ENCODE measurements at places on chromosomes 6 and 20.

DNA sequence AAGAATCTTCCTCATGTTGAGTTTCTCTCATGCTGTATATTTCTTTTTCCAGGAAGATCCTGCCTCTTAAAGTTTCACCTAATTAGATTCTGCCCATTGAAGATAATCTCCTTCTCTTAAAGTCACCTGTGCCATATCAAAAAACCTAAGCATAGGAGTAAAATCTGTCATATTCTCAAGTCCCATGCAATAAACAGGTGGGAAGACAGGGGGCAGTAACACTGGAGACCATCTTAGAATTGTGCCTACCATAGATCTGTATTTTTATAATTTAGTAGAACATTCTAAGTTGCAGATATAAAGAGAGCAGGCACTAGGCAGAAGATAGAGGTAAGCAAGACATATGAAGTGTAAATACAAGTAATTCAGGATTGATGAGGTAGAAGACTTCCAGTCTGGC lies 763.5 kb upstream of the MANEA start:
- no peak for DNase-seq

DNA sequence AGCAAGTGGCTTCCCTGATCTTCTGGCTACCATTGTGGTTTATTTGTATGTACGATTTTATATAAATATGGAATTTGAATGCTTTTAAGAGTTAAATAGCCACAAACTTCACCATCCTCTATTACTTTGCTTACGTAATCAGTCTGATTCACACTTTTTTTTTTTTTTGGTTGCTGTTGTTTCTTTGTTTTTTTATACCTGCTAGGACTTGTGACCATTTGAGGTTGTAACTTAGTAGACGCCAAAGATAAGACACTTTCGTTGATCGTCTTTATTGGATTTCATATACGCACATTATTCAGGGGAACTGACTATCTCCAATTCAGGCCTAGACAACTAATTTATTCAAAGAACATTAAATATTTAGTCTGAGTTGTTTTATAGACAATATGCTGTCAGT lies 559.0 kb downstream of the CBLN4 start:
- DNase-seq, result no peak

GRCh38 chr6:36126553-36127458 lies 3.5 kb upstream of the MAPK13 start:
- DNase-seq, result no peak

DNA sequence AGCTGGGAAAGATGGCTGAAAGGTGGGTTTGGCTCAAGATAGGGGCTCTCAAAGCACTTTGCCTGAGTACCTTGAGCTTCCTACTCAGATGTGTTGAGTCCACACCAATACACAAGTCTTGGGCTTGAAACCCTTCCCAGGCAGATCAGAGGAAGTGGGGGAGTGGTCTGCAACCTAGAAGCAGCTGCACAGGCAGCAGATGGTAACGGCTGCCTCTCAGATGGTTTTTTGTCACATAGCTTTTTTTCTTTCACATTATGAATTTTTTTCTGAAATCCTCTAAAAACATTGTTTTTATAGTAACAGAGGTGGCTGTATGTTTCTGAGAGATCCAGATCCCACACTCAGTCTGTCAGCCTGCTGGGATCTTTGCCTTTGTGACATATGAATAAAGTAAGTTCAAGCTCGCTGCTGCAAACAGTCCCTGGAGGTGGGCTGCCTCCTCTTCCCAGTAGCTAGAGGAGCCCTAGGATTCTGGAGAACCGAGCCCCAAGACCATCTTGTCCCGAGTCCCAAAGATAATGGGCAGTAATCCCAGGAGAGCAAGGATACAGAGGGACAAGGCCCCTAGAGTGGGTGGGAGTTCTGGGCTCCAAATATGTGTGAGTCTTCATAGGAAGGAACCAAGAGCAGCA lies 97.1 kb upstream of the TOP1 start:
- no peak for DNase-seq

- no peak for DNase-seq
Measured at GRCh38 chr6:142008016-142008735, 124.5 kb upstream of the GJE1 start.

GRCh38 chr20:35903843-35904242 lies 50.5 kb downstream of the SCAND1 start:
- no peak for DNase-seq

DNA sequence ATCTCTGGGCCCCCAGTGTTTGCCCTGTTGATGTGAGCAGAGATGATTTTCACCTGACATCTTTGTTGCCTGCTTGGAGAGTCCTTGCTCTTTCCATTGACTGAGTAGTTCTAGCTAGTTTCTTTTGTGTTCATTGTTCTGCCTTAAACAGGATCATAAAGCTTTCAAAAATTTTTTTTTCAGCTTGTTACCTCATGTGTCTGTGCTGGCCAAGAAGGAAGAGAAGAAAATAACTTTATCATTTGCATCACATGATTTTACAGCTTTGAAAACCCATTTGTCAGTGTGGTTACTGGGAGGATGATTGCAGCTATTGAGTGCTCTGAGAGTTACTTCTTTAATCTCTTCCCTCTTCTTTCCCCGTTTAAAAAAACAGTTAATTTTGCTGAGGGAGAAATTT lies 16.0 kb downstream of the FOXO3 start:
- no peak for DNase-seq

DNA sequence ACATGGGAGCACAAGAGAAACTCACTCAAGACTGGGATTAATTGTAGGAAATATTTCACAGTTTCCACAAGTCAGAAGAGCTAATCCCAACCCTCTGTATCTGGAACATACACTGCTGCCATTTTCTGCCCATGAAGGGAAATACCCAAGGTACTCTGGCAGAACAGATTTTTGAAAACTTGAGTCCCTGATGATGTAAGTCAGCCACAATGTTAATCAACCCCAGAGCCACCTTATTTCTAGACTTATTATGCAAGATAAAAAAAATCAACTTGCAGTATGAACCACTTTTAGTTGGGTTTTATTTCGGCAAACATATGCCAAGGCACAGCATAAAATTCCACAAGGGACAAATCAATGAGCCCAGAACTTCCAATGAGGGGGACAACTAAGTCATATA lies 141.5 kb downstream of the LY86 start:
- no peak for DNase-seq

DNA sequence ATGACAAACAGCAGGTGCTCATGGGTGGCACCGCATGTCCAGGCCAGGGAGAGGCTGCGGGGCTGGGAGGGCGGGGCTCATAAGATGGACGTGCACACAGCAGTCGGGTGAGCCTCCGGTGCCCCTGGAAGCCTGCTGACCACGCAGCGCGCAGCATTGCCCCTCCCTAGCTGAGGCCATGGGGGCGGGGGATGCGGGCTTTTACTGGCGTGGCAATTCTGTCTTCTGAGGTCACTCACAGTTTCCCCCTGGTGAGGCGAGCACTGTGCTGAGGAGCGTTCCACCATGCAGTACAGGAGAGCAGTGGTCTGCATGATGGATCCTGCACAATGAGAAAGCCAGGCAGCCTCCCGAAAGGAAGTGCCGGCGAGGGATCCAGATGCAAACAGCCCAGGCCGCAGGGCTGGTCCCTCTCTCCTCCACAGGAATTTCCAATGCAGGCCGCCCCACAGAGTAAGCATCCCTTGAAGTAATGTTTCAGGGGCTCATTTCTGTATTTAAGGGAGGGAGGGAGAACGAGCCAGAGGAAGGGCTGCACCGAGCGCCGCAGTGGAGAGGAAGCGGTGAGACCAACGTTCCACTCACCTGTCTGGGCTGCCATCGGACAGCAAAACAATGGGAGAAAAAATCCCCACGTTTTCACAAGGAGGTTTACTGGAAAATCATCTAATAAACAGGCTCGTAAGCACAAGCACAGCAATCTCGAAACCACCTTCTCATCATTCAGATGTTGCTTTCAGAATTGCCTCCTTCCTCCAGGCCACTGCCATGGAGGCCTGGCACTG lies 56.0 kb downstream of the IRF4 start:
- DNase-seq, result no peak

- DNase-seq, result no peak
Measured at GRCh38 chr20:3195590-3196237, 8.8 kb downstream of the DDRGK1 start.

DNA sequence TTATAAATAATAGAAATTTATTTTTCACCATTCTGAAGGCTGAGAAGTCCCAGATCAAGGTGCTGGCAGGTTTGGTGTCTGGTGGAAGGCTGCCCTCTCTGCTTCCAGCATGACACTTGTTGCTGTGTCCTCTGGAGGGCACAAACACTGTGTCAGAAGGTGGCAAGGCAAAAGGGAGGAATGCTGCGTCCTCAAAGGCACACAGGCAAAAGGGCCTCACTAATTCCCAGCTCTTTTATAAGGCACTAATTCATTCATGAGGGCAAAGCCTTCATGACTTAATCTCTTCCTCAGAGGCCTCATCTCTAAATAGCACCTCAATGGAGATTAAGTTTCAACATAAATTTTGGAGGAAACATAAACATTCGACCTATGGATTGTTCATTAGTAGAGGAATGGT lies 209.5 kb upstream of the SMLR1 start:
- no peak for DNase-seq

GRCh38 chr20:51368461-51369211 lies 173.9 kb downstream of the NFATC2 start:
- no peak for DNase-seq

DNA sequence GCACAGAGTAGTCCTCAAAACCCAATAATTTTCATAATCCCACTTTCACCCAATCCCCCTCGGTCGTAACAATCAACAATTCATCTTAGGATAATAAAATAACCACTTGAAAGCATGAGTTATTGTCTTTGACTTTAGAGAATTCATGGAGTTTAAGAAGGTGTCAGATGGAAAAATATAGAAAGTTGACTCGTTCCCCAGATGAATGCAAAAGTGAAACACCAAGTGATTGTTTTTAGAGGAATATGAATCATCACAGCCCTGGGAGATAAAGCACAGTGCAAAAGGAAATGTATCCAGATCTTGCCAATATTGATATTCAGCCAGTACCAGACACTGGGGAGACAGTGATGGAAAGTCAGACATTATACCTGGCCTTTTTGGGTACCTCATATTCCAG lies 860.5 kb downstream of the DHX35 start:
- no peak for DNase-seq

- DNase-seq, result no peak
Measured at GRCh38 chr20:23350904-23351838, 580 bp downstream of the NXT1 start.

- DNase-seq, result no peak
Measured at GRCh38 chr6:84718038-84718955, 46.1 kb downstream of the TBX18 start.

GRCh38 chr20:16393836-16394235 lies 179.4 kb downstream of the KIF16B start:
- DNase-seq, result no peak

GRCh38 chr6:12909833-12910232 lies 193.3 kb downstream of the PHACTR1 start:
- no peak for DNase-seq

DNA sequence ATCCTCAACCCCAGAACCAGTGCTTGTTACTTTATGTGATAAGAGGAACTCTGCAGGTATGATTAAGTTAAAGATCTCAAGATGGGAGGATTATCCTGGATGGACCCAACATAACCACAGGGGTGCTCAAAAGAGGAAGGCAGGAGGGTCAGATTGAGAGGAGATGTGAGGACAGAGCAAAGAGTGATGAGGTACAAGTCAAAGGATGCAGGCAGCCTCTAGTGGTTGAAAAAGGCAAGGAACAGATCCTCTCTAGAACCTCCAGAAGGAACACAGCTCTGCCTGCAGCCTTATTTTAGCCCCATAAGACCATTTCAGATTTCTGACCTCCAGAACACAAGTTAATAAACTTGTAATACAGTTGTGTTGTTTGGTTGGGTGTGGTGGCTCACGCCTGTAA lies 41.2 kb downstream of the PDSS2 start:
- no peak for DNase-seq

- DNase-seq, result no peak
Measured at GRCh38 chr20:38649275-38649891, 47.8 kb downstream of the ARHGAP40 start.

DNA sequence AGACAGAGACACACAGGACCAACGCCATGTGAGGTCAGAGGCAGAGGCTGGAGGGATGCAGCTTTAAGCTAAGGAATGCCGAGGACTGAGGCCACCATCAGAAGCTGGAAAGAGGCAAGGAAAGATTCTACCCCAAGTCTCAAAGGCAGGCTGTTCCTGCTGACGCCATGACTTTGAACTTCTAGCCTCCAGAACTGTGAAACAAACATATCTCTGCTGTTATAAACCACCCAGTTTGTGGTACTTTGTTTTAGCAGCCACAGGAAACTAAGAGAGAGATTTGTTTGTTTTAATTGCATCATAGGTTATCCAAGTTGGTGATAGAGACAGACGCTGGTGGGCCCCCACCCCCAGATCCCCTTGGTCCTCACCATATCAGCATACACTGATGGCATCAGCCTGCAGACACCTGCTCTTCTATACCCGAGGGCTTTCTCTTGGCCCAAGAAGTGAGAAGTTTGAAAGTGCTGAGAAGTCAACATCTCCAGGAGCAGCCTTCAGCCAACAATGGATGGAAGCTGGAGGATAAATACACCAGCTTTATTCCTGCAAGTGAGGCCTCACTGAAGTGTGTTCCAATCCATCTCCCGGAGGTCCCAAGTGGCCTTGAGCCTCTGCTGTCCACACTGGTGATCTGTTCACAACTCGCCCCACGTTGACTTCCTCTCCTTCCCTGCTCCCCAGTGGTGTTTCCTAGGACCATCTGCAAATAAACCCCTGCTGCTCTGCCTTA lies 154.7 kb downstream of the BTBD3 start:
- DNase-seq, result no peak

DNA sequence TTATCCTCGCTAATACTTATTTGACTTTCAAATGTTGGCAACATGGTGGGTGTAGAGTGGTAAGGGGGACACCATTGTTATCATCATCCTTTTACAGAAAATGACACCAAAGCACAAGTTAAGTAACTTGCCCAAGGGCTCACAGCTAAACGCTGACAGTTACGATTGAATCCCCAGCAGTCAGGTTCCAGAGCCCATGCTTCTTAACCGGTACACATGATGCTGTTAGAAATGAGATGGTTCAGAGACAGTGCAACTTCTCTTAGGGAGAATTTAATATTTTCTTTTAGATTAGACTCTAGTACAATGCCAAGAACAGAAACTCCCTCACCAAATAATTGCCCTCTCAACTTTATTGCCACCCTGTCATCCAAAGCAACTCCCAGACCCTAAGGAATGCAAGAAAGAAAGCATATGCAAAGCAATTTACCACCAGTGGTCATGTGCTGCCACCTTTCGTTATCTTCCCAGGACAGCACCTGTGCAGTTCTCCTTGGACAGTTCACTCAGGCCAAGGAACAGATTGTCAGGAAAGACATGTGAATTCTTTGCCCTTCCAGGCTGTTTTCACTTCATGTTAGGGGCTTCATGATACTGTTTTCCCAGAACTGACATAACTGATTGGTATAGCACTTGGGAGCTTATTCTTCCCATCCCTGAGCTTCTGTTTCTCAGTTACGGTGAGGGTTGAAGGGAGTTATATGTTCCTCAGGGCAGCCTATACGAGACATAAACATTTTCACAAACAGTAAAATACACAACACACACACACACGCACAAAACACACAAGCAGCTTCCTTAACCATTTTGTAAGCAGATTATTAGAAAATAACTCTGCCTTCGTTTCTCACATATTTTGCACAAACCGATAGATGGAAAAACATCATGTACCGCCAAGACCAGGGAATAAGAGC lies 5.1 kb downstream of the HLA-DMA start:
- DNase-seq, result no peak
